Breast epithelium (tissue), 4 donors: ENCODE measurements at places on chromosomes 16 and 17. TPM values are rescaled to one million over a fixed set of nuclear protein-coding genes. Genes with fewer than 3 reads are reported as not detected.

DNA sequence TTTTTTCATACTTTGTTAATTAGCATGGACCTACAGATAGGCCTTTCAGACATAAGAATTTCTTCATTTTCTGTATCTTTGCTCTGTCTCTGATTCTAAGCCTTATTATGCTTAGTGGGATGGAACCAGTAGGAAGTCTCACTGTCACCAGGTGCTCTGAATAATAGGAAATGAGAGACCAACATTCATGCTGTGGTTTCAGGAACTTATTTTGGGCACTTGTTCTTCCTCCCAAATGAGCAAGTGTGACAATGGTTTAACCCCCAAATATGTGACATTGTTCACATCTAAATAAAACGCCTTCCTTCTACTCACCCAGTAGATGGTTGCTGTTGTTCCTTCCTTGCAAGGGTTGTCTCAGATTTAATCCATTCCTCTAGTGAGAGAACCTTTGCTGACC lies 100.2 kb downstream of the SYCE1L start:
- H3K27me3 ChIP-seq = no peaks in the 10 kb centered on the region
- no peaks in the 10 kb centered on the region for H3K4me1 ChIP-seq
- no peaks in the 10 kb centered on the region for H3K36me3 ChIP-seq
- DNase-seq = no peak
- H3K27ac ChIP-seq = no peak overlapping the region
- H3K4me3 ChIP-seq = no peak overlapping the region

DNA sequence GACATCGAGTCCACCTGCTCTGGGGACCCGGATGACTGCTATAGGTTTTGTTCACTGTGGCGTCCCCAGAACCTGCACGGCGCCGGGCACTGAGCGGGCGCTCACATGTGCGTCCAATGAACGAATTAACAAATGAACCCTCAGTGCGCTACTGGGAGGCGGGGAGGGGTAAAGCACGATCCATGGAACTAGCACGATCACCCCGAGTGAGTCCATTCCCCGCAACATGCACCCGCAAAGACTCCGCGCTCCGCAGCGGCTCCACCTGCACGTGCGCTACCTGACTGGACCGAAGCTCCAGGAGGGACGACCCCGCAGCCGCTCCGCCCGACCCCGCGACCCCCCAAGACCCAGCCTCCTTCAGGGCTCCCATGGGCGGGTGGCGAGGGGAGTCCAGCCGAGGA lies 491 bp downstream of the TRAP1 start:
- peaks cover 9% of the 10 kb centered on the region for H3K4me1 ChIP-seq
- H3K36me3 ChIP-seq = no peaks in the 10 kb centered on the region
- H3K4me3 ChIP-seq = peak overlapping the region; percentile 83
- H3K27me3 ChIP-seq = no peaks in the 10 kb centered on the region
- peak overlapping the region; percentile 84 for H3K27ac ChIP-seq

DNA sequence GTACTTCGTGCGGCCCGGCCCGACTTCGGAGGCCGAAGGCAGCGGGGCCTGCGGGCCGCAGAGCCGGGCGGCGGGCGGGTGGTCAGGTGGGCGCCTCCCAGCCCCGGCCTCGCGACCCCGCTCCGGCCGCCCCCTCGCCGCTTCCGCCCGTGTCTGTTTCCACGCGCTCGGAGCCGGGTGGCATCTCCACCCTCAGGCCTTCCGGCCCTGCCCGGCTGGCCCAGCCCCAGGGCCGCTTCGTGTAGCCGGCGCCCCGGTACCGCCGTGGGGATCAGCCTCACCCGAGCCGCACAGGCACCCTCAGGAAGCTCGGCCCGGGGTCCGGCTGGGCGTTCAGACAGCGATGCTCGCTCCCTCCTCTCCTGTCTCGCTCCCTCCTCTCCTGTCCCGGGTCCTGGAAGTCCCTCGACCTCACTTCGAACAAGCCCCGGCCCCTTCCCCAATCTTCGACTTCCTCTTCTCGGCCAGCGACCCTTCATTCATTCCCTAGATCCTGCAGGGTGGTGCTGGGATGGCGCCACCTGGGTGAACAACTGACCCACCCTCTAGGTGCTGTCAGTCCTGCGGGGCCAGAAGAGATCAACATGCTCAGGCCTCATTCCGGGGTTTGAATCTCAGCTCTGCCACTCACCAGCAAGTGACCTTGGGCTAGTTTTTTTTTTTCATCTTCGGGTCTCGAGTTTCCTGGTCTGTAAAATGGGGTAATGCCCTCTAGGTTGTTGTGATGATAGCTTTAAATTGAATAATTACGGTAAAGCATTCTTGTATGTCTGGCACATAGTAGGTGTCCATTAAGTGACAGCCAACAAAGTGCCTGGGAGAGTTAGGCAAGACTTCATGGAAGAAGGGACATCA lies 610 bp downstream of the VPS4A start:
- H3K36me3 ChIP-seq = peaks cover 6% of the 10 kb centered on the region
- DNase-seq = peak; percentile 24
- no peaks in the 10 kb centered on the region for H3K4me1 ChIP-seq

GRCh38 chr16:68644296-68644695 lies 814 bp upstream of the CDH3 start:
- no peaks in the 10 kb centered on the region for H3K27me3 ChIP-seq
- peak overlapping the region; percentile 75 for H3K27ac ChIP-seq
- H3K4me3 ChIP-seq = peak overlapping the region; percentile 81
- no peaks in the 10 kb centered on the region for H3K36me3 ChIP-seq

DNA sequence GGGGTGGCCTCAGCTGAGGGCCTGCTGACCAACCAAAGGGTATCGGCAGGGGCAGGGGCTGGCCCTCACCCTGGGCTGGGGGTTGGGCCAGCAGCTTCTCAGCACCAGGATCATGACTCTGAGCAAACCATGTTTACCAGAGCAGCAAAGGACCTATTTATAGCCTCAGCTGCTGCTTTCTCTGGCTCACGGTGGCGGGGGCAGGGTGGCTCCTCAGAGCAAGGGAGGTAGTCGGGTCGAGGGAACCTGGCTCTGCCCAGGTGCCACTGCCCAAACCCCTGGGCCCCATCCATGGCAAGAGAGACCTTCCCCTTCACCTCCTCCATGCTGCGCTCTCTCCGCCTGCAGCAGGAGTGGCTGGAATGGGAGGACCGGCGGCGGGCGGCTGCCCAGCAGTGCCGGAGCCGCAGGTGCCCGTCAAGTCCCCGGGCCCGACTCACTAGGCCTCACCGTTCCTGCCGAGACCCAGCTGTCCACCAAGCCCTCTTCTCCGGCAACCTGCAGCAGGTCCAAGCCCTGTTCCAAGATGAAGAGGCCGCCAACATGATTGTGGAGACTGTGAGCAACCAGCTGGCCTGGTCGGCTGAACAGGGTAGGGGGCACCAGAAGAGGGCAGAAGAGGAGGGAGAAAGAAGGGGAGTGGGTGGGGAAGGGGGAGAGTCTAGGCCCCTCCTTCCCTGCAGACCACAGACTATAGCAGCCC lies at the start of gene ASB16:
ASB16 (plus strand) TSS at position 206 of the 703 bp plus-strand sequence; CDS start at position 292, 86 bp downstream.
- no peak for DNase-seq
- no peak within 1 kb of the TSS for H3K4me3 ChIP-seq
- H3K27me3 ChIP-seq = no peaks in the 10 kb centered on the region
- no peaks in the 10 kb centered on the region for H3K4me1 ChIP-seq

DNA sequence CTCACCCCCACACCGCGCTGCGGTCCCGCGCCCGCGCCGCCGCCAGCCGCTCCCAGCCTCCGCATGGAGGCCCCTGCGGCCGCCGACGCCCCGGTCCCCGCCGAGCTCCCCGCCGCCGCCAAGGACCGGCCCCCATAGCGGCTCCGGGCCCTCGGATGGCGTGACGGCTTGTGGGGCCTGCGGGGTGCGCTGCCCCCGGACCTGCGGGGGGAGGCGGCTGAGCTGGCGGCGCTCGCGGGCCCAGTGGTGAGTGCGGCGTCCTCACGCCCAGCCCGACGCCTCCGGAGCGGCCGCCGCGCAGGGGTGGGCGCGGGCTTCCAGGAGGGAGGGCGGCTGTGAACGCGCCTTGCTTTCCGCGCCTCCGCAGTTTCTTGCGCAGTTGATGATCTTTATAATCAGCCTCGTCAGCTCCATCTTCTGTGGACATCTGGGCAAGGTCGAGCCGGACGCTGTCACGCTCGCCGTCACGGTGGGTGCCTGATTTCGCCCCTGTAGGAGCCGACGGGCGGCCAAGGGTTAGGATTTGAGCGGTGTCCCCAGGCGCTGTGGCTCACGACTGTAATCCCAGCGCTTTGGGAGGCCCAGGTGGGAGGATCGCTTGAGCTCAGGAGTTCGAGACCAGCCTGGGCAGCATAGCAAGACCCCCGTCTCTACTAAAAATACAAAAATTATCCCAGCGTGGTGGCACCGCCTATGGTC lies 46.4 kb downstream of the SLC47A1 start:
- DNase-seq = no peak
- H3K4me3 ChIP-seq = peak overlapping the region; percentile 80
- no peaks in the 10 kb centered on the region for H3K36me3 ChIP-seq
- no peak overlapping the region for H3K27ac ChIP-seq
- no peaks in the 10 kb centered on the region for H3K4me1 ChIP-seq

DNA sequence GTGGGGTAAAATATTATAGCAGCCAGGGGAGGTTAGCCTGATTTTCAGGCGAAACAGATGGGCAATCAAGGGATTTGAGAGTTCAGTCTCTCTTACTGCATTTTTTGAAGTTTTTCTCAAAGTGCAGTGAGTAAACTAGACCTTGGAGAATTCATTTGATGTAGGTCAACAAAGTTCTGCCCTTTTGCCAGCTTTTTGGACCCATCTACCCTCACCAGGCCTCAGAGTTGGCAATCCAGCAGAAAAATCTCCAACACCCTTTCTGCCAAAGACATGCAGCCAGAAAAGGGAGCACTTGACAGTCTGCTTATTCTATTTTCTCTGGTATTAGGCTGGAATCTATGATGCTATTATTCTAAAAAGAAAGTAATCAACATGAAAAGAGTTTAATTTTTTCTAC lies 162.2 kb upstream of the TOM1L1 start:
- no peaks in the 10 kb centered on the region for H3K36me3 ChIP-seq
- no peaks in the 10 kb centered on the region for H3K4me1 ChIP-seq
- no peak for DNase-seq
- no peak overlapping the region for H3K27ac ChIP-seq

GRCh38 chr16:56753410-56753809 lies 23.5 kb downstream of the NUP93 start:
- no peak overlapping the region for H3K4me3 ChIP-seq
- no peak for DNase-seq
- H3K4me1 ChIP-seq = no peaks in the 10 kb centered on the region
- no peak overlapping the region for H3K27ac ChIP-seq
- no peaks in the 10 kb centered on the region for H3K27me3 ChIP-seq
- H3K36me3 ChIP-seq = no peaks in the 10 kb centered on the region

DNA sequence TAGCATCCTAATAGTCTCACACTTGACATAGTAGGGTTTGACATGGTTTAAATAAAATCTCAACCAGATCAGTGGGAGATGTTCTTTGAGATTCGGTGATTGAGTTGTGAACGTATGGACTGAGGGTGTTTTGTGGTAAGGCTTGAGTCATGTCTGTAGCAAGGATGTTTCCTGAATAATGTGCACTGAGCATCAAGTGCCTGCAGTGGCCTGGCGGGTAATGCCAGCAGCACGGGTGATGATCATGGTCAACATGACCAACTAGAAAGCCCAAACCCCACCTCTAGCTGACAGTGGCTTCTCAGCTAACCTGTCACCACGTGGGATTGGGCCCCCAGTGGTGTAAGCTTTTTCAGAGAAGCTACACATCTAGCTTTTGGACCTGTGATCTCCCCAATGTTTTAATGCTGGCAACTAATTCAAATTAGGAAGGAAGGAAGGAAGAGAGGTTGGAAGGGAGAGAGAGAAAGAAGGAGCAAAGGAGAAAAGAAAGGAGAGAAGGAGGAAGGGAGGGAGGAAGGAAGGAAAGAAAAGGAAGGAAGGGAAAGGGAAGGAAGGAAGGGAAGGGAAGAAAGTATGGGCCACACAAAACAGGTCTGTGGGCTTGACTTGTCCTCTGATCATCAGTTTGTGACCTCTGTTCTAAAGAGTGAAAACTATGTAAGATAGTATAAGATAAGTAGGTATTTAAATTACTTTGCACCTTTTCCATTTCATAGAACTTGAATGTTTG lies 55.4 kb downstream of the WWOX start:
- no peaks in the 10 kb centered on the region for H3K4me1 ChIP-seq
- no peak overlapping the region for H3K27ac ChIP-seq
- no peak overlapping the region for H3K4me3 ChIP-seq
- DNase-seq = no peak
- no peaks in the 10 kb centered on the region for H3K27me3 ChIP-seq
- no peaks in the 10 kb centered on the region for H3K36me3 ChIP-seq

DNA sequence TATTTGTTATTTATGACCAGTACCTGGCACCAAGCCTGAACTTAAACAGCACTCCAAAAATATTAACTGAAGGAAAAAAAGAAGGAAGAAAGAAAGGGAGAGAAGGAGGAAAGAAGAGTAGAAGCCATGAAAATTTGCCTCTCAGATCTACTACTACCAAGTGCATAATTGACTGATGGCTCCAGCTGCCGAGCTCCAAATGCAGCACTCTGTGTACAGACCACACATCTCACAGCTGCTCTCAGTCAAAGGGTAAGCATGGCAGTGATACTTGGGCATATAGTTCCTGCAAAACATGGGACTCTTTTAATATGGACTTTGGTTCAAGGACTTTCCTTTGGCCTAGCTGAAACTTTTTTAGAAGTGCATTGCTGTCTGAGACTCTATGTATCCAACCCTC lies 44.0 kb upstream of the NOG start:
- H3K36me3 ChIP-seq = no peaks in the 10 kb centered on the region
- H3K4me1 ChIP-seq = no peaks in the 10 kb centered on the region
- no peak overlapping the region for H3K4me3 ChIP-seq
- no peak for DNase-seq
- no peak overlapping the region for H3K27ac ChIP-seq
- no peaks in the 10 kb centered on the region for H3K27me3 ChIP-seq

DNA sequence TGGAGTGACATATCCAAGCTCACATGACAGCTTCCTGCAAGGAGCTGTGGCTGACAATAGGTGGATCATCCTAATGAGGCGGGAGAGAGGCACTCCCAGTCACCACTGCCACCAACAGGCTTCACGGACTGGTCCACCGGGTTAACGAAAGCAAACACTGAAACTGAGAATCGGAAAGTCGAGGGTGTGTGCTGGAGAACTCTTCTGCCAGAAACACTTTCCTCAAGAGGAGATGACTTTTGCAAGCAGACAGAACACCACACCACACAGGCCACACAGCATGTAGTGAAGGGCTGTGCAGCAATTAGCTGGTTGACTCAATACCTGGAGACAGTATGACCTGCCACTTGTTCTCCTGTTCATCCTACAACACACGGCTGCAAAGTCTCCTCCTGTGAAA lies 53.0 kb upstream of the DNAJA2 start:
- no peaks in the 10 kb centered on the region for H3K36me3 ChIP-seq
- H3K27me3 ChIP-seq = no peaks in the 10 kb centered on the region
- no peak overlapping the region for H3K27ac ChIP-seq
- DNase-seq = no peak
- H3K4me3 ChIP-seq = no peak overlapping the region

- H3K4me3 ChIP-seq = no peak overlapping the region
- H3K36me3 ChIP-seq = no peaks in the 10 kb centered on the region
- DNase-seq = no peak
- no peaks in the 10 kb centered on the region for H3K4me1 ChIP-seq
These were observed 36.0 kb upstream of the ICAM2 start for GRCh38 chr17:64056269-64057005.

- no peak for DNase-seq
- H3K4me3 ChIP-seq = no peak overlapping the region
- no peak overlapping the region for H3K27ac ChIP-seq
- H3K27me3 ChIP-seq = peaks cover 14% of the 10 kb centered on the region
- no peaks in the 10 kb centered on the region for H3K4me1 ChIP-seq
These were observed 352.1 kb upstream of the CCL2 start for GRCh38 chr17:33902901-33903449.

- H3K4me1 ChIP-seq = no peaks in the 10 kb centered on the region
- H3K4me3 ChIP-seq = no peak overlapping the region
- H3K27ac ChIP-seq = peak overlapping the region; percentile 68
- no peaks in the 10 kb centered on the region for H3K36me3 ChIP-seq
These were observed 8.3 kb upstream of the CDH3 start for GRCh38 chr16:68636818-68637217.

SLC46A1 gene
- 11.2 TPM for total RNA-seq
